Ureter (tissue), 1 donor: ENCODE measurements at places on chromosomes 6 and 20. TPM values are rescaled to one million over a fixed set of nuclear protein-coding genes. Genes with fewer than 3 reads are reported as not detected.

The SNHG17 gene
- 54.1 TPM for total RNA-seq

The C20orf204 gene
- 1.9 TPM for total RNA-seq

The NCOA5 gene
- 30.0 TPM for total RNA-seq

The IRF4 gene
- total RNA-seq = 12.1 TPM

The SLC22A16 gene
- total RNA-seq = not detected

The HUS1B gene
- 1.9 TPM for total RNA-seq

The SLC22A2 gene
- total RNA-seq = not detected

The MMP24 gene
- 0.55 TPM for total RNA-seq

The RFX6 gene
- total RNA-seq = not detected

The ERVFRD-1 gene
- total RNA-seq = 0.18 TPM

The NKAIN4 gene
- total RNA-seq = not detected

The ANKEF1 gene
- 9.0 TPM for total RNA-seq

The OLIG3 gene
- not detected for total RNA-seq

The SLC12A5 gene
- total RNA-seq = not detected

The MTFR2 gene
- total RNA-seq = 0.75 TPM

The LCA5 gene
- total RNA-seq = 5.8 TPM

The HDGFL1 gene
- not detected for total RNA-seq

The OR12D3 gene
- total RNA-seq = not detected

The EYS gene
- not detected for total RNA-seq

The IRAK1BP1 gene
- total RNA-seq = 8.0 TPM

The SCUBE3 gene
- 10.0 TPM for total RNA-seq

The POU3F2 gene
- total RNA-seq = not detected

The CAPN11 gene
- 2.1 TPM for total RNA-seq

The RBM24 gene
- total RNA-seq = 8.9 TPM

The L3MBTL3 gene
- total RNA-seq = 15.1 TPM

The UBE2C gene
- 1.1 TPM for total RNA-seq

The UBD gene
- total RNA-seq = 8.8 TPM

The TFAP2D gene
- total RNA-seq = not detected

The PCSK2 gene
- total RNA-seq = not detected

The CLPSL2 gene
- total RNA-seq = not detected

The CASS4 gene
- 0.91 TPM for total RNA-seq

The DSP gene
- total RNA-seq = 67.6 TPM

The STMND1 gene
- total RNA-seq = not detected

The XKR7 gene
- total RNA-seq = 0.05 TPM

The SMLR1 gene
- not detected for total RNA-seq

The FOXA2 gene
- not detected for total RNA-seq

The MROH8 gene
- total RNA-seq = 3.1 TPM

The CCM2L gene
- 8.2 TPM for total RNA-seq

The GPR6 gene
- not detected for total RNA-seq

The ASIP gene
- 0.70 TPM for total RNA-seq

The SRMS gene
- 0.26 TPM for total RNA-seq

The NEU1 gene
- 29.2 TPM for total RNA-seq

The PRICKLE4 gene
- total RNA-seq = 14.2 TPM

The BEND3 gene
- total RNA-seq = 7.0 TPM

The SPATA25 gene
- total RNA-seq = 8.6 TPM

The OSBPL2 gene
- total RNA-seq = 130 TPM

The CST2 gene
- not detected for total RNA-seq

The CLPSL1 gene
- not detected for total RNA-seq

The RAB23 gene
- 33.5 TPM for total RNA-seq

The COL9A3 gene
- 5.1 TPM for total RNA-seq

The NOTCH4 gene
- 19.4 TPM for total RNA-seq

The PSORS1C2 gene
- not detected for total RNA-seq

The PNPLA1 gene
- 0.21 TPM for total RNA-seq
